ENCODE measurements at places on chromosomes 12 and 14. TPM values are rescaled to one million over a fixed set of nuclear protein-coding genes. Genes with fewer than 3 reads are reported as not detected.
A peak's percentile ranks its signal among the peaks of the same experiment; 100 is the strongest.

Gene KRT83
- total RNA-seq = not detected

DNA sequence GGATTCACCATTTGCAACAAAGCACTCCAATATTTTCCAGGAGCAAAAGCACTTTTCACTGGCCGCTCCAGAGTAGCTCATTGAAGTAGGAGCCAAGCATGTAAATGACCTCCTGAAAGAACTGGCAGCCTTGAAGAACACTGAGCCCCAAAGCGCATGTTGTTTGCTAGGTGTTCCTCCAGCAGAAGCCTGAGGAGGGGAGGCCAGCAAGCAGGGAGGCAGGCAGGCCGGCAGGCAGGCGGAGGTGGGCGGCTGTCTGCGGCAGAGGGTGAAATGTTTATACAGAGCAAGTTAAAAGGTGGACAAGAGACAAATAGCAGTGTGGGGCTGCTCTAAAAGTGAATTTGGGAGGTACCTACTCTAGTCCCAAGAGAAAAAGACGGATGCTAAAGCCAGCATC lies 439.4 kb downstream of the CCDC91 start:
- no peaks in the 10 kb centered on the region for H3K36me3 ChIP-seq
- H3K27me3 ChIP-seq = no peaks in the 10 kb centered on the region
- H3K4me1 ChIP-seq = no peaks in the 10 kb centered on the region

GRCh38 chr12:109783965-109784244 lies 49.3 kb downstream of the TRPV4 start:
- no peaks in the 10 kb centered on the region for H3K36me3 ChIP-seq
- no peaks in the 10 kb centered on the region for H3K27me3 ChIP-seq
- no peak overlapping the region for H3K4me3 ChIP-seq
- no peaks in the 10 kb centered on the region for H3K4me1 ChIP-seq
- no peak for DNase-seq
- no peak overlapping the region for H3K27ac ChIP-seq

- no peak overlapping the region for H3K4me3 ChIP-seq
- no peak for DNase-seq
- no peaks in the 10 kb centered on the region for H3K36me3 ChIP-seq
- no peak overlapping the region for H3K27ac ChIP-seq
These were observed 10.5 kb downstream of the DCN start for GRCh38 chr12:91172096-91172495.

GRCh38 chr12:53005215-53005985 lies 856 bp upstream of the EIF4B start:
- H3K27me3 ChIP-seq = peaks cover 10% of the 10 kb centered on the region
- no peak for DNase-seq
- H3K4me1 ChIP-seq = peaks cover 31% of the 10 kb centered on the region
- peaks cover 18% of the 10 kb centered on the region for H3K36me3 ChIP-seq
- H3K4me3 ChIP-seq = peak overlapping the region; percentile 98

Gene PMCH
- total RNA-seq = not detected

DNA sequence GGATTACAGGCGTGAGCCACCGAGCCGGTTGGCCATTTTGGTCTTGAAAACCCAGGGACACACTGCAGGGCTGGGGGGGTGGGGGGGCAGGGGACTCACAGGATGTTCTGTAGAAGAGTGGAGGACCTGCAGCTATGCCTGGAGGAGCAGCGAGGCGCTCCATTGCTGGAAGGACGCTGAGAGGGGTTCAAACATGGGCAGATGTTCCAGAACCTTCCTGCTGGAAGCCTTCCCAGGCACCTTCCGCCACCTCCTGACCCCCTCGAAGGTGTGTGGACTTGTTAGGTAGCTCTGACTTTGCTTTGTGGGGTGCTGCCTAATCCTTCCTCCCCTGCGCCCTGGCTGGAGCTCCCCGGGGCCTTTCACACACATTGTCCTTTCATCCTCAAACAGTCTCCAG lies 19.6 kb upstream of the PPP1R13B start:
- no peak overlapping the region for H3K27ac ChIP-seq
- no peak overlapping the region for H3K4me3 ChIP-seq
- no peaks in the 10 kb centered on the region for H3K4me1 ChIP-seq

- H3K36me3 ChIP-seq = peaks cover 16% of the 10 kb centered on the region
- peak overlapping the region; percentile 20 for H3K4me3 ChIP-seq
- H3K4me1 ChIP-seq = peaks cover 77% of the 10 kb centered on the region
- H3K27me3 ChIP-seq = no peaks in the 10 kb centered on the region
- DNase-seq = no peak
- peak overlapping the region; percentile 86 for H3K27ac ChIP-seq
These were observed 24.9 kb downstream of the RIN3 start for GRCh38 chr14:92538412-92538985.

Gene ATL1
- total RNA-seq = 1.5 TPM
